Stimulated activated CD4-positive, alpha-beta T cell treated with anti-CD3 and anti-CD28 coated beads, Interleukin-12 subunit alpha, Interleukin-12 subunit beta, amount 100 ng/mL, for 24 hours (primary cell): ENCODE measurements at places on chromosomes 6 and 20.

DNA sequence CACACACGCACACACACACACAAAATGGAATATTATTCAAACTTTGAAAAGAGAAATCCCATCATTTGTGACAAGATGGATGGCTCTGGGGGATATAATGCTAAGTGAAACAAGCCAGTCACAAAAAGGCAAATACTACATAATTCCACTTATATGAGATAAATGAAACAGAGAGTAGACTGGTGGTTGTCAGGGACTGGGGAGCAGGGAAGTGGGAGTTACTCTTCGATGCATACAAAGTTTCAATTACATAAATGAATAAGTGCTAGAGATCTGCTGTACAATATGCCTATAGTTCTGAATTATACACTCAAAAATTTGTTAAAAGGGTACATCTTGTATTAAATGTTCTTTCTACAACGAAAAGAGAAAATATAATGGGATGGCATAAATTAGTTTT lies 58.1 kb upstream of the PLN start:
- DNase-seq, result no peak

DNA sequence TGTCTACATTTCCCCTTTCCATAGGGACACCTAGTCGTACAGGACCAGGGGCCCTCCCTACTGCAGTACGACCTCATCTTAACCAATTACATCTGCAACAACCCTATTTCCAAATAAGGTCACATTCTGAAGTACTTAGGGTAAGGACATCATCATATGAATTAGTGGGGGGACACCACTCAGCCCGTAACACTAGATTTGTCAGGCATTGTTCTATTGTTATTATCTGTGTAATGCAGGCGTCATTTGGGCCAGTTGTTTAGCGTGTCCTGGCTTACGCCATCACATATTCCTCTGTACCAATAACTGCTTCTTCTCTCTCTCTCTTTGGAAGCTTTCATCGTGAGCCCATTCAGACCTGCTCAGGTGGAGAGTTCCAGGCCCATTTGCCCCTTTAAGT lies 89.3 kb downstream of the CAP2 start:
- DNase-seq, result no peak

GRCh38 chr6:116389357-116389756 lies 18.6 kb downstream of the DSE start:
- DNase-seq, result no peak

DNA sequence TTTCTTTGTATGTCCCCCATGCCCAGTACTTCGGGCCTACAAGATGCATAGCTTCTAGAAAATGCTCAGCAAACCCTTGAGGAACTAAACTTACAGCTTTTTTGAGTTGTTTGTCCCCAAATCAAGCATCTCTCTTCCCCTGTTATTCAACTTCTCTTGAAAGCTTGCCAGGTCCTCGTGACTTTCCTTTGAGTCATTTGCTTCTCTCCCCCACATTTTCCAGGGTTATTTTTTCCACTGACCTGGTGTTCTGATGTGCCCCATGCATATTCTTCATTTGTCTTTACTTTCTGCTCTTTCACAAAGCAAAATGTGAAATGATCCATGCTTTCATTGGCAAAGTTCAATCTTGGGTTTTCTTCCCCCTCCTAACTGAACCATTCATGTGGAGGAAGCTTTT lies 204.8 kb downstream of the TFAP2A start:
- no peak for DNase-seq

- no peak for DNase-seq
These were observed 246.7 kb downstream of the CD109 start for GRCh38 chr6:73942592-73943186.

DNA sequence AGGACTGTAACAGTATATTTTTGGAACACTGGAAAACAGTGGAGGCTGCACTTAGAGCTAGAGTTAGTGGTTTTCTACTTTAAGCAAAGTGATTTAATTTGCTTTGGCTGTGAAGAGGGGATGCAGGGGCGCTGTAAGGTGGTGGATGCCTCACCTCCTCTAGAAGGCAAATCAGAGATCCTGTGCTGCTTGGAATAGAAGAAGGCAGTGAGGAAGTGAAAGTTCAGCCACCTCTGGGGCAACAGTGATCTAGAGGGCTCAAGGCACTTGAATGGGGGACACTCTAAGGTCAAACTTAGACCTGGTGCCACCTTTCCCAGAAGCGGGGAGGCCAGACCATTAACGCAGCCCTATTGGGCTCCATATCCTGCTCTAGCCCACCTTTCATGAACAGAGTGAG lies 19.0 kb upstream of the SNRPB2 start:
- no peak for DNase-seq

DNA sequence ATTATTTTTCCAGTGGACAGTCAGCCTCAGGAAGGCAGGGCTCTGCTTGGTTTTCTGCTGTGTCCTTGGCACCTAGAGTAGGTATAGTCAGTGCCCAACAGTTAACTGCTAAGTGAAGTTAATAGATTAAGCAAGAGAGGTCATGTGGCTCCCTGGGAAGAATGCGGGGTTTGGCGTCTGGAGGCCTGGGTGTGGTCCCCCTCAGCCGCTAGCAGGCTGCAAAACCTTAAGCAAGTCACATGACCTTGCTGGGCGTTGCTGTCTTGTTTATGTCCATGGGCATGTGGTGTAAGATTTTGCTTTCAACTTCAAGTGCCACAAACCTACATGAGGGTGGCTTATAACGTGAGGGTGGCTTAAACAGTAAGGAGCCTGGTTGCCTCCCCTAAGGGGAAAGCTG lies 75.5 kb upstream of the SCP2D1 start:
- DNase-seq, result no peak

- peak; percentile 22 for DNase-seq
These were observed 206.1 kb upstream of the PRDM1 start for GRCh38 chr6:105880030-105880492.

DNA sequence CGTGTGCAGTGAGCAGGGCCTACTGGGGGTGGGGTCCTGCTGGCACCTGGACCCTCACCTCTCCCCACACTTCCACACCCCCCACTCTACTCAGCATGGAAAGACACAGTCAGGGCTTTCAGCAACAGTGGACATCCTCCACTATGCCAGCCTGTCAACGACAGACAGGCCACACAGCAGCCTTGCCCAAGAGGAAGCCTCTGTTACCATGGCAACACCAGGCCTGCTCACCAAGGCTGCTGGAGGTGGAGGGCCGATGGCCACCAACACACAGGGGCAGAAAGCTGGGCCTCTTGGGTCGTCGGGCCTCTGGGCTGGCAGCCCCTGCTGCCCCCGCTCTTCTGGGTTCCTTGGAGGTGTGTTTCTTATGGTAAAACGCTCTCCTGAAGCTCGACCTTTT lies 13.6 kb downstream of the BNIP5 start:
- DNase-seq, result no peak

GRCh38 chr6:16038938-16039337 lies 89.9 kb upstream of the MYLIP start:
- no peak for DNase-seq

DNA sequence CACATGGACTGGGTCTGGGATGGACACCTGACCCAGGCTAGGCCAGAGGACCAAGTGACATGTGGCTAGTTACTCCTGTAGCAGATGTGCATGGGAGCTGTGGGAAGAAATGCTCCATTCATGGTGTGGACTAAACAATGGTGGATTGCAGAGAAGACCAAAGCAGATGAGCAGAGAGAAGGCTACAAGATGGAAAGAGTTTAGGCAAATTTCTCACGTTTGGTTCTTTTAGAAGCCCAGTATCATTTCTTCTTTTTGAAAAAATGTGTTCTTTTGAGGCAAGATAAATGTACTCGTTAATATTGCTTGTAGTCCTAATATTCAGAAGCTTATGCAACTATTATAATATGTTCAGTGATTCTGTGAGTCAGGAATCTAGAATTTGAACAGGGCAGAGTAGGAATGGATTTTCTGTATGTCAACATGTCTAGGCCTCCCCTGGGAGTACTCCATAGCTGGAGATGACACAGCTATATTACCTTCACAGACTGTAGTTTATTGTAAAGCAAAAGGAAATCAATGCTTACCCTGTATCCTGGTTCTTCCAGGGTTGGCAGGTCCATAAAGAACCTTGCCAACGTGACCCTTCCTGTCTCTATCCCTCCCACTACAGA lies 2.3 kb upstream of the BTN2A1 start:
- DNase-seq, result no peak

- no peak for DNase-seq
These were observed 118.1 kb downstream of the CEBPB start for GRCh38 chr20:50308513-50309279.

GRCh38 chr6:9398767-9399373 lies 963.5 kb upstream of the SLC35B3 start:
- no peak for DNase-seq

DNA sequence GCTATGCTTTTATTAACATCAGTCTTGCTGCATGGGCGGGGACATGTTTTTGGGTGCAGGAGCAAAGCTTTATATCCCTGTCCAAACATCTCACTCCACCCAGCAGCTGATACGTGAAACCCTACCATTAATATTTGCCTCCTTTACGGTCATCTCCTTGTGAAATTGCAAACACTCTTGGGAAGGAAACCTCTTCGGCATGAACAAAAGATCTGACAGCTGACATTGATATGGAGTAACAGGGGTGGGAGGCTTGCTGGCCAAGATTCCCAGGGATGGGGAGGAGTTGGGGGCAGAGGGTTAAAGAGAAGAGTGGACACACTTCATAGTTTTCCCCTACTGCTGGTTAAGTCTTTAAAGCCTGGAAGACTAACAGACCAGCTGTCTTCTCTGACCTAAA lies 22.2 kb upstream of the VEGFA start:
- no peak for DNase-seq

DNA sequence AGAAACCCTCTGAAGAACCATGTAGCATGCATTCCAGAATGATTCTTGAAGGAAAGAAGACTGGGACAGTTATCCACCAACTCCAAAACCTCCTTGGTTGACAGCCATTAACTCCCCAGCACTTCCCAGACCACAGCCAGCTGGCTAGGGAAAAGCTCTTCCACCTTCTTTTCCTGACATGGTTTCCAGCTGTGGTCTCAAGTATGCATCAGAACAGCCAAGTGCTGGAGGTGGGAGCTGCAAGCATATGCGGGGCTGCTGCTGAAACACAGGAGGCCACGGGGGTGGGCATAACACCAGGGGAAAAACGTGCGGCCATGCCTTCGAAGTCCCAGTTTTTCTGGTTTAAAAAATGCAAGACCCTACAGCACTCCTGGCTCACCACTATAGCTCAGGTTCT lies 108.0 kb upstream of the FAM184A start:
- DNase-seq, result no peak

- no peak for DNase-seq
These were observed 150.9 kb downstream of the MYLK4 start for GRCh38 chr6:2599817-2600216.

DNA sequence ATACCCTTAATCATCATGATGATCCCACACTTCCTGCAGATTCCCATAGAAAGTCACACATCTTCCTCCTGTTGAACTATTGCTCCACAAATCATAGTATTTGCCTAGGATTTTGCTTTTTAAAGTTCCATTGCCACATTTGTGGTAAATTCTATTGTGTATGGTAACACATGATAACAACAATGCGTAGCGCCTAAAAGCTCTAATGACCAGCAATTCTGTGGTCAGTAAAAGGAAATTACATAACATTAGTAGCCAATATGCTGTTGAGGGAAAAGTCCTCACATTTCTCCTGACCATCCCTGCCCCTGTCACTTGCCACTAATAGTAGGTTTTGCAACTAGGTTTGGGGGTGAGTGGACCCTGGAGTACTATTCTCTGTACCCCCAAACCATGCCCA lies 31.8 kb upstream of the PDE7B start:
- no peak for DNase-seq

GRCh38 chr6:74632196-74632875 lies 573.5 kb downstream of the COL12A1 start:
- DNase-seq, result no peak

GRCh38 chr6:81682235-81682795 lies 70.2 kb downstream of the TENT5A start:
- DNase-seq, result no peak

DNA sequence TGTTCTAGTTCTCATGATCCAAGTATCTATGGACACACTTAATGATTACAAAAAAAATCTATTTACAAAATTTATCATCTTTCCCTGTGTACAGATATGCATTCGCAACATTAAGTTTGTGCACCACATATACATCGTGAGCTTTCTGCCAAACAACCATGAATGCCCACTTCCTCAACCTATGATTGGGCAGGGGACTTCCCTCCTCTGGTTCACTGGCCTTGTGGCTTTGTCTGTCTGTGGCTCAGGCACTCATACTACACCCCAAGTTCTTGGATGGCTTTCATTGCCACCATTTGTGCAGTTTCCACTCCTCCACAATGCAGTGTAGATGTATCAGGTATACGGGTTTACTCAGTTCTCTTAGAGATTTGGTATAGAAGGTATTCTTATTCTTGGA lies 74.9 kb downstream of the HS3ST5 start:
- DNase-seq, result no peak

DNA sequence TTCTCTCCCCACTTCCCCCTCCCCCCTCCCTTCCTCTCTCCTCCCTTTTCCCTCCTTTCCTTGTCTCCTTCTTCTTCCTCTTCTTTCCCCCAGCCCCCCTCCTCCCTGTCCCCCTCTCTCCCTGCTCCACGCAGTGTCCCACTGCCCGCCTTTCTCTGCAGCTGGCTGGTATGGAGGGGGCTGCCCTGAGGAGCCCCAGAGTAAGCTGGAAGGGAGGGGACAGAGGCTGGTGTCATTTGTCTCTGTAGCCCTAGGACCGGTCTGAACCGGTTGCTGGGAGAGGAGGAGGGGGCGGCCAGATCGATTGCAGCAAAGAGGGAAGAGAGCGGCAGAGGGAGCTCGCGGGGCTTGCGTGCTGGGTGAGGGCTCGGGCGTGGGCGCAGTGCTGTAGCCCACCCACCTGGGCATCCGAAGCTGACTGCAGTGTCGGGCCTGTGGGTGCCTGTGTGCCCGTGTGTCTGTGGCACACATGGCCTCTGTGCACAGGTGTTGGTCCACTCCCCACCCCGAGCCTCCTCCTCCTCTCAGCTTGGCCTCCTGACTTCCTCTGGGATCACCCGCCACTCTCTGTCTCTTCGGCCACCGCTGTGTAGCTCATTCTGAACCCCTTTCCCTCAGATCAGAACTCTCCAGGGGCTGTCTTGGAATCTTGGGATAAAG lies 50.6 kb downstream of the SRC start:
- no peak for DNase-seq

GRCh38 chr20:48075591-48076174 lies 290.4 kb upstream of the SULF2 start:
- DNase-seq, result no peak

GRCh38 chr6:151255811-151256210 lies 16.0 kb downstream of the AKAP12 start:
- DNase-seq, result no peak

GRCh38 chr20:13220194-13220903 lies 725 bp upstream of the ISM1 start:
- peak; percentile 6 for DNase-seq

DNA sequence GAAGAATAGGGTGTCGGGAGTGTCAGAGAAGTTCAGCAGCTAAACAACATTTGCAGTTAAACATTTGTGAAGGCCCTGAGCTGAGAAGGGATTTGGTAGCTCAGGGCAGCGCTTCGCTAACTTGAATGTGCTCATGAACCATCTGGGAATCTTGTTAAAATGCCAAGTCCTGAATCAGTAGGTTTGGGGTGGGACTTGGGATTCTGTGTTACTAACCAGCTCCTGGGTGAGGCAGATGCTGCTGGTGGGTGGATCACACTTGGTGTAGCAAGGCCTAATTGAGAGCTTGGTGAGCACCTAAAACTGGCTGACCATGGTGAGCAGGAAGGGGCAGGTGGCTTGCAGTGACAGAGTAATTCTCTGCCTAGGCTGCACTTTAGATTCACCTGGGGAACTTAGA lies 5.9 kb downstream of the PTPRA start:
- DNase-seq, result no peak

- no peak for DNase-seq
These were observed 99.5 kb downstream of the FOXO3 start for GRCh38 chr6:108660251-108660650.
